ENCODE measurements at places on chromosomes 2 and 18.

DNA sequence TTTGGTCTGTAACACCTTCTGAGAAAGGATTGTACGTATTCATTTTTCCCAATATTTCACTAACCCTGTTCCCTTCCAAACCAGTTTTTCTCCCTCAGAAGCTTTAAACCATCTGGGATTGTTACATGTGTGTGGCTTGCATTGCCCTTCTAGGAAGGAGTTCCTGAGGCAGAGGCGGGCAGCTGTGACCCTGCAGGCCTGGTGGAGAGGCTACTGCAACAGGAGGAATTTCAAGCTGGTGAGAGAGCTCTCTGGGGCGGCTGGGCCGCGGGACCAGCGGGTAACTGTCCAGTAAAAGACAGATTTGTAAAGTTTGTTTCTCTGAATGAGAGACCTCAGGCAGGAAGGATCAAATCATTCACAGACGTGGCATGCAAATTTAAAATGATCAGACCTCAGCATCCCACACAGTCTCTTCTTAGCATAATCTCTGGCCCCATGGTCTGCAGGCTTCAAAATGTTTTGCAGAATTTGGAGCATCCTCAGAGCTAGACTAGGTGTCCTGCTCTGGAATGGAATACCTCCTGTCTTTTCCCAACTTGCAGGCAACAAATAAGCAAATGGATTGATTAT, 40.2 kb upstream of the GPR17 start:
- no peak for DNase-seq

GRCh38 chr2:188678882-188679281, 295.3 kb upstream of the COL3A1 start:
- no peak for DNase-seq

DNA sequence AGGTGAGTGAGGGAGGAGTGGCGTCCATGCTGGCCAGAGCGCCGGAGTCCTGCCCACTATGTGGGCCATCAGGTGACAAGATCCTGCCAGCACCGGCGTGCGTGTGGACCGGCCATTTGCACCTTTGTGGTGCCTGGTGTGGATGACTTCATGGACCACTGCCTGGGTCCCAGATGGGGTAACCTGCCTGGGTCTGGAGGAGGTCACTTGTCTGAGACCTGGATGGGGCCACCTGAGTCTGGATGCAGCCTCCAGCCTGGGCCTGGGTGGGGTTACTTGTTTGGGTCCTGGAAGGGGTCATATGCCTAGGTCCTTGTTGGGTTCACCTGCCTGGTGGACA, 299.6 kb downstream of the NDUFA10 start:
- DNase-seq = no peak

DNA sequence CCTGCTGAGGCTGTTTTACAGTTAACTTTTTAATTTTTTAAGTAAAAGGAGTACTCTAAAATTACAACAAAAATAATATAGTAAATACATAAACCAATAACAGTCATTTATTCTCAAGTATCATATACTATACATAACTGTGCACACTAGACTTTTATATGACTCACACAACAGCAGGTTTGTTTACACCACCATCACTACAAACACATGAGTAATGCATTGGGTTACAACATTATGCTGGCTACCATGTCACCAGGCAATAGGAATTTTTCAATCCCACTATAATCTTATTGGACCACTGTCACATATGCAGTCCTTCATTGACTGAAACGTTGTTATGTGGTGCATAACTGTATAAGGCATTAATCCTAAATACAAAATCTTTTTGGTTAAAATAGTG, 42.5 kb downstream of the RASGRP3 start:
- no peak for DNase-seq

DNA sequence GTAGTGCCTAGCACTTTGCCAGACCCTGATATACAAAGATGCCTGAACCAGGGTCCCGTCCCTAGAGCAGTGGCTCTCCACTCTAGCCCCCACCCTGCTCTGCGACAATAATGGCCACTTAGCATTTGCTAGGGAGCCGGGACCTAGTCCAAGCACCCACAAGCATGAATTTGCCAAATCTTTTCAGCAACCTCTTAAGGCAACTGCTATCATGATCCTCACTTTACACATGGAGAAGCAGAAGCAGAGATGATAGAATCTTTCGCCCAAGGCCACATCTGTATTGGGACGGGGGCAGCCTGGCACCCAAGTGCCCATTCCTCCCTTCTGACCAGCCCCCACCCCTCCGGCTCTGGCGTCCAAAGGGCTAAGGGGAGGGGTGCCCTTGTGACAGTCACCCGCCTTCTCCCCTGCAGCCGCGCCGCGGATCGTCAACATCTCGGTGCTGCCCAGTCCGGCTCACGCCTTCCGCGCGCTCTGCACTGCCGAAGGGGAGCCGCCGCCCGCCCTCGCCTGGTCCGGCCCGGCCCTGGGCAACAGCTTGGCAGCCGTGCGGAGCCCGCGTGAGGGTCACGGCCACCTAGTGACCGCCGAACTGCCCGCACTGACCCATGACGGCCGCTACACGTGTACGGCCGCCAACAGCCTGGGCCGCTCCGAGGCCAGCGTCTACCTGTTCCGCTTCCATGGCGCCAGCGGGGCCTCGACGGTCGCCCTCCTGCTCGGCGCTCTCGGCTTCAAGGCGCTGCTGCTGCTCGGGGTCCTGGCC, 13.0 kb downstream of the SIGLEC15 start:
- DNase-seq = no peak

DNA sequence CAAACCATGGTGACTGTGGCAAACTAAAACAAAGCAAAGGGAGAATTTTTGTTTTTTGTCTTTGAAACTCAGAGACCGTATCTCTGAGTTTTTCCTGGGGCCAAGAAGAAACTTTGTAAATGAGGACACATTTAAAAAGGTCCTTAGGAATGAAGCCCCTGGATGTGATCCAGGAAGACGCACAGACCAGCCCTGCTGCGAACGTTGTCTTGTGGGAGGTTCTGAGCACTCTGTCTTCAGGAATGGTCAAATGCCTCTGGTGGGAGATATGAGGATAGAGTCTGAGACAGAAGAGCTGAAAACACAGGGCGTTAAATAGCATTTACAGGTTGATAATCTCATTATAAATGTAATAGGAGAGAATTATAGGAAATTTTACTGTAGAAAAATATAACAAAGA, 893.5 kb upstream of the KLHL29 start:
- no peak for DNase-seq

- no peak for DNase-seq
Measured at GRCh38 chr18:4241090-4241617, 214.0 kb downstream of the DLGAP1 start.

DNA sequence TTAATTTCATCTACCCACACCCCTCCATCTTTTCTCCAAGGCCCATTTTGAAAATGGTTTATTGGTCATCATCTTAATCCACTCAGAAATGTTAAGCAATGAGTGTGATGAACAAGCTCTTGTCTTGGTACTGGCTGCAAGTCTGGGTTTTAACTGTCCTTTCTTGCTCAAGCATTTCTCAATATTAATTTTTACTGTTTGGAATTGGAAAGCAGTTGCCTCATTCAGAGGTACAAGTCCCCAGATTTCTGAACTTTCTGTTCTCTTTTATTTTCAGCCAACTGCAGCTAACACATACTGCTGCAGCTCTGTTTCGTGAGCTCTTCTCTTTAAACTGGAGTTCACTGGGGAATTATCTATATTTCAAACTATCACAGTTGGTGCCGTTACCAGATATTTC, 99.4 kb upstream of the TEX51 start:
- no peak for DNase-seq

DNA sequence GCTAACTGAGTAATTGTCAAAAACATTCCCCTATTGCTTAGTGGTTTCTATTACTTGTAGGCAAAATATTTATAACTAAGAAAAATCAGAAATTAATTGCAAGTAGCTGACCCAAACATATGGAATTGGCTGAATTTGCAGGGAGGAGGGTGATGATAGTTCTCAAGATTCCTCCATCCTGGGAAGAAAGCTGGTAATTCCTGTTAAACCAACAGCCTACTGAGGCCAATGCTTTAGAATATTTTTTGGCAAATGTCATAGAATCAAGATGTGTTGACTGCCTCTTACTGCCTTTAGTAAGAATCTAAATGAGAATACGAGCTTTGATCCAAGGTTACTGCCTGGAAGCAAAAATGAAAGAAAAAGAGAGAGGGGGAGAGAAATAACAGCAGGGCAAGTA, 120.0 kb downstream of the COL6A3 start:
- DNase-seq = no peak

- DNase-seq = no peak
Measured at GRCh38 chr18:1017227-1018058, 112.8 kb downstream of the ADCYAP1 start.

GRCh38 chr2:207969249-207969648, 56.1 kb downstream of the PLEKHM3 start:
- DNase-seq = no peak
